Activated CD4-positive, CD25-positive, alpha-beta regulatory T cell treated with anti-CD3 and anti-CD28 coated beads, Interleukin-2, amount 50 U/mL, for 24 hours (primary cell): ENCODE measurements at places on chromosomes 16 and 17.

- no peak for ATAC-seq
Measured at GRCh38 chr16:22736791-22737190, 77.2 kb upstream of the HS3ST2 start.

- ATAC-seq: no peak
Measured at GRCh38 chr17:58248955-58249269, 10.5 kb downstream of the LPO start.

GRCh38 chr17:50699410-50699809 lies 8.3 kb downstream of the ANKRD40 start:
- no peak for ATAC-seq

- ATAC-seq: no peak
Measured at GRCh38 chr16:82623241-82623640, 3.5 kb upstream of the CDH13 start.

DNA sequence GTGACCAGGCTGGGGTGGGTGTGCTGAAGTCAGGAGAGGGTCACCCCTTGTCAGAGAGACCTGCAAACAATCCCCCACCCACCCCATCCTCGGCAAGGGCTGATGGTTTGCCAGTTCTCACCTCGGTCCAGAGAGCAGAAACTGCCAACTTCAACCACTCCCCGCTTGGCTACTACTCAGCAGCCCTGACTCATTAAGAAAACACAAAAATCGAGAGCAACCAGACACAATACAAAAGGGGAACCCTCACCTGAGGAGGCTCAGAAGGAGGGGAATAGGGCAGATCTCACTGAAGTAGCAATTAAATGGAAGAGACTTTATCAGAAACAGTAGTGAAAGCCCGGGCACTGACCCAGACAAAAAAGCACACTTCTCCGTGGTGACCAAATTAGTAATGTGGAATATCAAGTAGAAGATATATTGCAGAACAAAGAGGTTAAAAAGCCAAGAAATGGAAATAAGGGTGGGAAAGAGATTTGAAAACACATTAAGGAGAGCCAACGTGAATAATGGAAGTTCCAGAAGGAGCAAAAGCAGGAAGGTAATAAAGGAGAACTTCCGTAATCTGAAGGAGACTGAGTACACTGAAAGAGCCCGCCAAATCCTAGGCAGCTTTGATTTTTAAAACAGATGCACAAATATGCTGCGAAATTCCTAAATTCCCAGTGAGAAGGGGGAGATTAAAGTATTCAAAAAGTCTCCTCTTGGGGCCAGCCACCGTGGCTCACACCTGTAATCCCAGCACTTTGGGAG lies 23.6 kb downstream of the CENPV start:
- no peak for ATAC-seq

- no peak for ATAC-seq
Measured at GRCh38 chr16:6407596-6407995, 925.0 kb upstream of the RBFOX1 start.

GRCh38 chr16:87626905-87627304 lies 24.6 kb downstream of the JPH3 start:
- ATAC-seq: no peak

DNA sequence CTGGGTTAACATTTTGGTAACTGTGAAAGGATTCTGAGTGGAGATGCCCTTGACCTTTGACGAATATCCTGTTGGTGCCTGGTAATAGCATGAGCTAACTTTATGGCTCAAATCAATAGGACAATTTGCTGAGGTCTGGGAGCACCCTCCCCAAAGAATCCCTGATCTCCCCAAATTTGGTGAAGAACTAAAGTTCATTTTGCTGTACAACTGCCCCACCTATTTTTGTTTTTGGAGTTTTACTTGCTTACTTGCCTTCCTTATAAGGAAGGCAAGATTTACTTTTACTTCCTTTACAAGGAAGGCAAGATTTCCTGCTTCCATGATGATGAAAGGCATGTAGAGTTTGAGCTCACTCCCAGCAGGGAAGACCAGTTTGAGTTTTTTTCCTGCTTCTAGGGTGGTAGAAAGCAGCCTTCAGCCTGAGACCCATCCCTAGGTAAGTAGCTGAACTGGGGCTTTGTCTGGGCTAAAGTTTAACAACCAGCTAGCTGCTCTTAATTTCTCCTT lies 2.8 kb downstream of the KRTAP4-9 start:
- ATAC-seq: no peak

- ATAC-seq: no peak
Measured at GRCh38 chr17:68094481-68095078, 59.0 kb downstream of the KPNA2 start.

GRCh38 chr16:54000361-54000760 lies 286.2 kb downstream of the IRX3 start:
- no peak for ATAC-seq

- no peak for ATAC-seq
Measured at GRCh38 chr17:63247706-63248105, 198.4 kb downstream of the CYB561 start.

DNA sequence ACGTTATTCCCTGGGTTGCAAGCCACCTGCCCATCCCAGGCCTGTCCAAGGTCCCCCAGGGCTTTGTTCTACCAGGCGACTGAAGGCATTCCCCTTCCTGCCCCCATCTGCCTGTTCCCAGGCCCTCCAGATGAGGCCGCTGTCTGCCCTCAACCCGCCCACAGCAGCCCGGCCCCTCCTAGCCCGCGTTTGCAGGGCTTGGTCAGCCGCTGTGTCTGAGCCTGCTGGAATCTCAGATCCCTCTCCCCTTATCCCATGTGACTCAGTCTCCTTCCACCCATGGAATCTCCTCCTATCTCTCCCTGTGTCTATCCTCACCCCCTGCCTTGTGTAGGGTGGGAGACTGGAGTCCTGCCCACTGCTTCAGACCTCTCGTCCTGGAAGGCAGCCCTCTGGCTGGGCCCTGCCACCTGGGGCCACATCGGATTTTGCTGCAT lies 186.0 kb upstream of the TNRC6C start:
- peak; percentile 83 for ATAC-seq

- ATAC-seq: no peak
Measured at GRCh38 chr17:35841505-35841904, 27.2 kb downstream of the HEATR9 start.

DNA sequence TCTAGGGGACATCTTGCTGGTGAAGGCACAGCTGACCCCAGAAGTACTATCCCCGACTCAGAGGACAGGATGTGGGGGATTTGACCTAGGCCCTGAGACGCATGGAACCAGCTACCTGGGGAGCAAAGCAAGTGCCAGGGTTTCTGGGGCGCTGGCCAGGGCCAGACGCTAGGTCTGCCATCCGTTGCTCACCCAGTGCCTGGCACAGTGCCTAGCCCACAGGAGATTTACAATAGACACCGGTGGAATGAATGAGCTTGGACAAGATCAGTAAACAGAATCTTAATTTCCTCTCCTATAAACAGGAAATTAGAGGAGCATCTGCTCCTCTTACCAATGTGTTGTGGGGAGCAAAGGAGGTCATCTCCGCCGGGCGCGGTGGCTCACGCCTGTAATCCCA lies 5.0 kb downstream of the RPRML start:
- ATAC-seq: no peak

DNA sequence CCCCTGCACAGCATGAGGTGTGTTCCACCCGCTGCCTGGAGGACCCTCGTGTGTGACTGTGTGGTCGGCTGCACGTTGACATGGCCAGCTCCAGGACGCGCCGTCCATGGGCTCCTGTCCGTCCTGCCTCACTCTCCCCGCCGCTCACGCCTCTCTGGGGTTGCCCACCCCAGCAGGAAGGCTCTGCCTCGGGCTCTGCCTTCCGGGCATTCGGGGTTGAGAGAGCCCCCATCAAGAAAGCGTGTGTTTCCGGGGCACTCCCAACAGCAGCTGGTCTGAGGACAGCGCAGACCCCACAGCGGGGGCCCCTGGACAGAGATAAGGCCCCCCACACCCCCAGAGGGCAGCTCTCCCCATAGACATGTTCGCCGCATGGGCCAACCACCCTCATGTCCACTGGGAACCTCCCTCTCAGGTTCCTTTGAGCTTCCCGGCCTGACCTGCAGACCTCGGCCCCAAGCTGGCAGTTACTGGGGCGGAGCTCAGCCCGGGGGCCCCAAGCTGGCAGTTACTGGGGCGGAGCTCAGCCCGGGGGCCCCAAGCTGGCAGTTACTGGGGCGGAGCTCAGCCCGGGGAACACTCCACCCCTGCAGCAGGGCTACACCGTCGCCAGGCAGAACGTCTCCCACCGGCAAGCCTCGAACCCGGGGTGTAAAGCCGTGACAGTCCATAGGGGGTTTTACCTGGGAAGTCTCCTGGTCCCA lies 8.4 kb upstream of the PIEZO1 start:
- no peak for ATAC-seq

- no peak for ATAC-seq
Measured at GRCh38 chr16:1398351-1398750, 16.2 kb downstream of the UNKL start.

DNA sequence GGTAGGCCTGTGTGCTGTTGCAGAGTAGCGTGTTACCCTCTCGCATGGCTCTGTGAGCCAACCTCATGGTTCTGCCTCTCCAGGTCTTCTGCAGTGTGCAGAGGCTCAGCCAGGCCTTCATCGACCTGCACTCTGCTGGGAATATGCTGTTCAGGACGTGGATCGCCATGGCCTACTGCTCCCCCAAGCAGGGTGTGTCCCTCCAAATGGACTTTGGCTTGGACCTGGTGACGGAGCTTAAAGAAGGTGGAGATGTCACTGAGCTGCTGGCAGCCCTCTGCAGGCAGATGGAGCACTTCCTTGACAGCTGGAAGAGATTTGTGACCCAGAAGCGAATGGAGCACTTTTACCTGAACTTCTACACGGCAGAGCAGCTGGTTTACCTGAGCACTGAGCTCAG lies 75.8 kb upstream of the ENDOV start:
- ATAC-seq: no peak

GRCh38 chr17:76670020-76670717 lies 26.6 kb upstream of the ST6GALNAC1 start:
- ATAC-seq: no peak

- ATAC-seq: peak; percentile 72
Measured at GRCh38 chr17:3693829-3694231, 2.1 kb downstream of the P2RX5 start.

DNA sequence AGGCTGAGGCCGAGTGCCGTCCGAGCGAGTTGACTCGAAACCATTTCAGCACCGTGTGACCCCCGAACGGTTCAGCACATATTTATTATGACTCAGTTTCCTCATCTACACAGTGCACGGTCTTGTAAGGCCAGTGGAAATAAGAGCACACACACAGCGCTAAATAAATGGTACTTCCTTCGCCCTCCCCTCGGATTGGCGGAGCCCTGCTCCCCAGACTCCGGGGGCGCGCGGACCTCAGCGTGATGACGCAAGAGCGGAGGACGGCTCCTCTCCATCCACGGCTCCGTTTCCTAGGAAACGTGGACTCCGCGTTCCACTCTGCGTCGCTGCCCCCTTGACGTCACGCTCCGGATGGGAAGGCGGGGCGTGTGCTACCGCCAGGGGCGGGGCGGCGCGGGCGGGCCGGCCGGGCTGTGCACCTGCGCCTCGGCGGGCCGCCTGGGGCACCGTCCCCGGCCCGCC lies at the start of gene PARD6A:
Gene PARD6A, plus strand, starts transcription at position 397 of the 465 bp plus-strand sequence. CDS start 79 bp downstream, outside the sequence.
- ATAC-seq: peak; percentile 87

DNA sequence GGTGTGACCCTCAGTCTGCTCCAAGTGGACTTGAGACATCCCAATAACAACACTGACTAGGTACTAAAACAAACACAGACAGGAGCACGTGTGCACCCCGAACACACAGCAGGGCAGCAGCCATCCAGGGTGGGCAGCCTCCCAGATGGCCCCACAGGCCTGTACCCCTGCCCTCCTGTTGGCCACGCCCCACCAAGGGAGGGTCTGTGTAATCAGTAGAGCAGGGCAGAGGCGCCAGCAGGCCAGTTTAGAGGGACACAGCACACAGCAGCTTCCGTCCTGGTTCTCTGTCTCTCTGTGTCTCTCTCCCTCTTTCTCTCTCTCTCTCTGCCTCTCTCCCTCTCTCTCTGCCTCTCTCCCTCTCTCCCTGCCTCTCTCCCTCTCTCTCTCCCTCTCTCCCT lies 21.4 kb downstream of the ACTG1 start:
- no peak for ATAC-seq

DNA sequence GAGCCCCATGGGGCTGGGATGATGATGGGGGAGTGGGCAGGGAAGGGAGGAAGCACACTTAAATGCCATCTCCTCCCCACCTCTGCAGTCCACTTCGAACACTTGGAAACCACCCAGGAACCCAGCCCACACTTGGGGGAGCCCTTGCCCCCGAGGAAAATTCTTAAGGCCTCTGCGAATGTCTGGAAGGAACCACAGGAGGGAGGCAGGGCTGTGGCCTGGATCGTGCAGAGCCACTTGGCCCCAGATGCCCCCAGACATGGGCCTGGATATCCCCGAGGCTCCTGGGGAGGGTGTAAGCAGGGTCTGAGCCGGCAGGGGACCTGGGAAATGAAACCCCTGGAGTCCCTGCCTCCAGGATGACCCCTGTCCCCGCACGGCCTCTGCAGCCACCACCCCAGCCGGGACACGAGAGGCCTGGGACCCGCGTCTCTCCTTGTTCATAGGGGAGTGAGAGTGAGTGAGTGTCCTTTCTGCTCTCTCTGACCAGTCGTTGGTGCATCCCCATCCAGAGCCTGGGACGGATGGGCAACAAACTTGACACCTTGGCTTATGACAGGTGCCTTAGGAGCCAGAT lies 11.8 kb upstream of the MTSS2 start:
- ATAC-seq: no peak

DNA sequence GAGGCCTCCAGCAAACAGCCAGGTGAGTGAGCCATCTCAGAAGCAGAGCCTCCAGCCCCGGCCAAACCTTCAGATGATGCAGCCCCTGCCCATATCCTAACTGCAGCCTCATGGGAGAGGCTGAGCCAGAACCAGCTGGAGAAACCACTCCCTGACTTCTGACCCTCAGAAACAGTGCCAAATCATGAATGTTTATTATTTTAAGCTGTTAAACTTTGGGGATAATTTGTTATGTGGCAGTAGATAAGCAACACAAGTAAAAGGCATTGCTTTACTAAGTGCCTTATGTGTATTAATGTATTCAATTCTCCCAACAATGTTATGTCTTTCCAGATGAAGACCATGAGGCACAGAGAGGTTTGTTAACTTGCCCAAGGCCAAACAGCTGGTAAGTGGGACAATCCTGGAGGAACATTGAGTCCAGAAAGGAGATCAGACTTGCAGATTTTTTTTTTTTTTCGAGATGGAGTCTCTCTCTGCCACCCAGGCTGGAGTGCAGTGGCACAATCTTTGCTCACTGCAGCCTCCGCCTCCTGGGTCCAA lies 59.6 kb downstream of the SOCS1 start:
- ATAC-seq: no peak

- no peak for ATAC-seq
Measured at GRCh38 chr16:87918338-87918737, 18.0 kb downstream of the CA5A start.
